Activated effector memory CD4-positive, alpha-beta T cell treated with Interleukin-2 at 50 U/mL for 16 hours (primary cell): ENCODE measurements at places on chromosomes 12 and 14.
A peak's percentile ranks its signal among the peaks of the same experiment; 100 is the strongest.

GRCh38 chr12:85394065-85394464 lies 114.0 kb downstream of the ALX1 start:
- no peak for DNase-seq

DNA sequence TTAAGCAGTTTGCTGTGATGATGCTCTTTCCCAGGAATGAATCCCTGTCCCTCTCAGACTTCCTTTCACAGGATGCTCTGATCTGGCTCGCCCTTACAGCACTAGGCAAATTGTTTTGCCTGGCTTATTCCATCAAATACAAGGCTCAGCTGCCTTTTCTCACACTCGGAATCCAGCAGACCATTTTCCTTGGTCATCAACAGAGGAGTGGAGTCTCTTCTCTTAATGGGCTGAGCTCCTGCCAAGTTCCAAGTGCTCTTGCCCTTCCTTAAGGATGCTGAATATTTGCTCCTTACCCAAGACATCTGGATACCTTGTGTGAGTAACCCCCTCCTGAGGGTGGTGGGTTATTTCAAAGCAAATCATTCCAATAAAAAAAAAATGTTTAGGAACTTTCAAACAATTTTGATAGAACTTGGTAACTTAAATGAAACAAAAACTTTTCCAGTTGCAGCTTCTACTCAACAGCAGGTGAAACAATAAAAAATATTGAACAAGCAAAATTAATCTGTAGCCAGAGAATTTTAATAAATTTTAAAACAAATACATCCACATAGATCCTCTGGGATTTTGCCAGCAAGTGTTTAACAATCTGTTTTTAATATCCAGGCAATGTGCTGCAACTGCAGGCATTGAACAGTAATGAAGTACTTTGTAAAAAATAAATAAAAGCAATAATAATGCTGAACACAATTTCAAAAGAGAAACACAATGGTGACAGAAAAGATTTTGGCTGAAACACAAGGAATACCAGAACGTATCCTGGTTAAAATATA lies 264.0 kb upstream of the FAR2 start:
- no peak for DNase-seq

- no peak for DNase-seq
Measured at GRCh38 chr14:95140060-95140858, 17.1 kb downstream of the DICER1 start.

DNA sequence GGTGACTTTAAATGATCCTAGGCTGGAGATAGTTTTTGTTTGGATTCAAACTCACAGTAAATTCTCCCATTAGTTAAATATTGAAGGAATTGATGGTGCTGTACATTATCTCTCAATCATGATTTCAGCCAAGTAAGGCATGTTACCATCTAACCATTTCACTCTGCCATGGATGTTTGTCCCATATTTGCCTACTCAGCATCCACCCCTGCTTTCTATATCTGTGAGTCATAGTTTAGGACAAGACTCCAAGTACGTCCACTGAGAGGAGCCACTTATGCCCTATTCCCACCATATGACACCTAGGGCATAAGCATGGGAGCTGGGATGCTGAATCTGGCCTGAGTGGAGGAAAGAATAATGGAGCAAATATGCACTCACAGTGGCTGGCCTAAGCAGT lies 155.2 kb downstream of the RPL10L start:
- no peak for DNase-seq

DNA sequence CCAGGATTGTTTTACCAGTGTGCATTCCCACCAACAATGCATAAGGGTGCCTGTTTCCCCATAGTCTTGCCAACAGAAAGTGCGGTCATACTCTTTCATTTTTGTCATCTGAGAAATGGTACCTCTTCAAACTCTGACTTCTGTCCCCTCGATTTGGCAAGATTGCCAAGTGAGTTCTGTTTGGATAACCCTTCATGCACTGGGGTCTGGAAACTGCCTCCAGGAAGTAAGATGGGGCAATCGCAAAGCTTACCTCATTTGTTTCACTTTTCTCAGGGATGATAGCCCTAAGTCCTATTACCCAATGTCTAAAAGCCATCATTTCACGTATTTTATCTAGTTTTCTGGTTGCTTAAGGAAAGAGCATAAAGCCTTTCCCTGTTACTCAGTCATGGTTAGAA lies 28.6 kb upstream of the NR1H4 start:
- DNase-seq = no peak

DNA sequence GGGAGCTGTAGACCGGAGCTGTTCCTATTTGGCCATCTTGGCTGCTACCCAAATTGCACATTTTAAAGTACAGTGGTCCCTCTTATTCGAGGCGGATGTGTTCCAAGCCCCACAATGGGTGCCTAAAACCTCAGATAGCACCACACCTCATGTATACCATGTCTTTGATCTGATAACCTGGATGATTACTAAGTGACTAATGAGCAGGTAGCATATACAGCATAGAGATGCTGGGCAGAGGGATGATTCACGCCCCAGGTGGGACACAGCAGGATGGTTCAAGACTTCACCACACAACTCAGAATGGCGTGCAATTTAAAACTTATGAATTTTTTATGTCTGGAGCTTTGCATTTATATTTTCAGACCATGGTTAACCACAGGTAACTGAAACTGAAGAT lies 255.0 kb downstream of the AKAP6 start:
- DNase-seq = no peak

- no peak for DNase-seq
Measured at GRCh38 chr14:54788701-54789100, 113.9 kb downstream of the GCH1 start.

GRCh38 chr12:50055831-50056638 lies 1.4 kb upstream of the ASIC1 start:
- DNase-seq = peak; percentile 40

- no peak for DNase-seq
Measured at GRCh38 chr14:60356906-60357550, 108.0 kb downstream of the PPM1A start.

DNA sequence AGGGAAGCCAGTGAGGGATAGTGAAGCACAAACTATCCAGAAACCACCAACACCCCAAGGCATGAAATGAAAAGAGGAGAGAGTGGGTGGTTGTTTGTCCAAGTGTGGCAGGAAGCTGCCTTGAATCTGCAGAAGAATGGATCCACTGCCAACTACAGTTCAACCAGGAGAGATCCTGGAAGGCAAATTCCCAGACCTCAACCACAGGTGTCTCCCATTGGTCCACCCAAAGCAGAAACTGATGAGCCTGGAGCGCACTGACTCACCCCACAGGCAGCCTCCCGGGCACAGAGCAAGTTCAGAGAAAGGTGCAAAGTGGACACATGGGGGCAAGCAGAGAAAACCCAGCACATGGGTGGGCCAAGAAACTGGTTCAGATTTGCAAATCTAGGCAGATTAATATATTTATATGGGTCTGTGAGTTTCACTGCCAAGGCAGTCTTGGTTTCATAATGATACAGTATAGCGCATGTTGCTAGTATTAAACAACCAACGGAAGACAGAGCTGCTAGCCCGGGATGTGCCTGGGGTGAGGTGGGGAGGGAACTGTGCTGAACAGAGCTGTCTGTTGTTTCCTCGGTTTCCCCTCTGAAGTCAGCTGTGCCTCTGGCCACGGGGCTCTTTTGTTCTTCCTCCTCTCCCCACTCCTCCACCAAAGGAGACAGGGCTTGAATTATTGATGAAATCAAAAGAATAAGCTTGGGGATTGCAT lies 416.2 kb upstream of the CCDC196 start:
- no peak for DNase-seq

DNA sequence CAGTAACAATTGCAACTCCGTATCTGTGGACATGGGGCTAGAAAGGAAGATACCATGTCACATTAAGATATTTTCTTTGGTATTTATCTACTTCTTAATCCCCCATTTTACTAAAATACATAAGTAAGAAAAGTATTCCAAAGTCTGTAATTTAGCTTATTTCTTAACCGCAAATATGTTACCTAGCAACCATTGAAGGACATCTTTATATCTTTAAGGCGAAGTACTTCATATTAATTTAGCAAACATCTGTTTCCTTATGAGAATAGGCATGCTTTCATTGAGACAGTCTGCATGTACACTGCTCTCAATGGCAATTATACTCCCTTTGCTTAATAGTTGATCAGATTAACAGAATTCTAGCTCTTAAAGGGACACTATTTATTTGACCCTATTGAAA lies 88.8 kb downstream of the NAV3 start:
- DNase-seq = no peak

- DNase-seq = no peak
Measured at GRCh38 chr12:129269756-129270495, 416.6 kb downstream of the GLT1D1 start.

DNA sequence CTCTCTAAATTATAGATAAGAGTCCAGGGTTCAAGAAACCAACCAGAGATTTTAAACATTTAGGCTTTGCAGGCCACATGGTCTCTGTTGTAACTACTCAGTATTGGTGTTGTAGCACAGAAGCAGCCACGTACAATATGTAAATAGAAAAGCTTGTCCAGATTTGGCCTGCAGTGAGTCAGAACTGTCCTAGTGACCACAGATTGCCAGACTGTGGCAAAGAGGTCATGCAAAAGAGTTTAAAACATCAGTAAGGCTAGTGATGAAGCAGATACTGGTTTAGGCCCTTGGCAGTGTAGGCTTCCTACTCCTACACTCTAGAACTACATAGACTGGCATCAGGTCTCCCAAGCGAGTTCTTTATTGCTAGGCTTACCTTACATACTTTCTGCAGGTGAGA lies 117.6 kb upstream of the GARIN6 start:
- no peak for DNase-seq

DNA sequence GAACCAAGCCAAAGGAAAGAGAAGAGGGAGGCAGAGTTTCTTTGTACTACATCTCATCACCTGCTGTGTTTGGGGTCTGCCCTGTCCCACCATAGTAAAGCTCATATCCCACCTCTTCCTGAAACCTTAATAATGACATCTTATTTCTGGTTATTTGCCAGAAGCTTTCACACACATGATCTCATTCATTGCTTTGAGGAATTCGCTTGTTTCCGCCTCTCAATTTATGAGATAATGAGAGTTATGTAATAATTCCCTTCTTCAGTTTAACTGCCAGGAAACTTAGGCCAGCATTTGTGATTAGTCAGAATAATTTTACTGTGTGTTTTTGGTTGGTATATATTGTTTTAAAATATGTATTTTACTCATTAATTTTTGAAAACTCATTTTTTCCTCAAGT lies 205.2 kb downstream of the CACNA1C start:
- no peak for DNase-seq

DNA sequence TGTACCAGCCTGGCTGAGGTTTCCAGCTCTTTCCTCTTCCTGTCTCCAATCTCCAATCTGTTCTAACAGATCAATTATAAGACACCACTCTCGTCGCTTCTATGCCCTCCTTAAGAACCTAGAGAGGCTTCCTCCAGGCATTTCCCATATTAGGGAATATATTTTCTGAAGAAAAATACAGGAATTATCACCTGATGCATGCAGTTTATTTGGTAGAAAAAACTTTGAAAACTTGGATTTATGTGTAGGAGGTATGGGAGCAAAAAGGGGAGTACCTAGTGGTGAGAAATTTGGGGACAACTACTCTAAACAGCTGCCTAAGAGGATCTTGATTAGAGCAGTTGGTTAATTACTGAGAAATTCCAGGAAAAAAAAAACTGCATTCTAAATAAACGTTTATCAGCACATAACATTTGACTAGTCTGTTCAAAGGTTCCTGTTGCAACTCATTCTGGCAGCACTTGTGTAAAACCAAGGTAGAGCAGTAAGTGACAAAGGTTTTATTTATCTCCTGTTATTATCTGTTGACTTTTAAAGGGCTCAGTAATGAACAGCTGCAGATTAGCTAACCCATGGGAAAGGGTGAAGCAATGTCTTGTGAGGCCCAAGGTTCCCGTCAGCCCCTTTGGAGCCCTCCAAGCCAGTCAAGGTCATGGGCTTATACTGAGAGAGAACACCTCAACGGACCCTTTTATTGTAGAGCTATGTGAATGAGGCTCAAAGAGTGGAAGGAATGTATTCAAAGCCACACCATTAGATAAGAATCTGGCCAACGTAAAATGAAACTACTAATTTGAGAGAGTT lies 36.4 kb upstream of the NR1H4 start:
- no peak for DNase-seq

DNA sequence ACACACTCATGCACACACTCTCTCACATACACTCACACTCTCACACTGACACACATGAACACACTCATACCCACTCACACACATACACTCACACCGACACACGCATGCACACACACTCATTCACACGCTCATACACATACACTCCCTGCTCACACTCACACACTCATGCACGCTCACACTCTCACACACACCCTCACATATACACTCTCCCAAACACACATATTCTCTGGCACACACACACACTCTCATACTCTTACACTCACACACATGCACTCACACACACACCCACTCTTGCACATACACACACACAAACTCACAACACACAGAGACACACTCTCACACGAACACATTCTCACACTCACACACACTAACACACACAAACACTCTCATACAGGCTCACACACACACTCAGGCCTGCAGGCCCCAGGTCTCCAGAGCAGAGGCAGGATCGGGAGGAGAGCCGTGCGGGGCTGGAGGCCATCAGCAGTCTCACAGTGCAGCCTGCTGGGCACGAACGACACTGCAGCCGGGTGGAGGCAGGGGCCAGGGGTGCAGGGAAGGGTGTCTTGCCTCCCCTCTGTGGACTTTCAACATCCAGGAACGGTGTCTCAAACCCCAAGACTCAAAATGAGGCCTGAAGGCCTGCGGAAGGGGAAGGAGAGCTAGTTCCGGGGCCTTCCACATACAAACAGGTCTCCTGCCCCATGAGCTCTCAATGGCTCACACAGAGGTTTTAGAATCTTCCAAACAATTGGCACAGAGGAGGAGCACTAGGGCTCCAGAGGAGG lies 148.7 kb downstream of the ANO2 start:
- DNase-seq = no peak

DNA sequence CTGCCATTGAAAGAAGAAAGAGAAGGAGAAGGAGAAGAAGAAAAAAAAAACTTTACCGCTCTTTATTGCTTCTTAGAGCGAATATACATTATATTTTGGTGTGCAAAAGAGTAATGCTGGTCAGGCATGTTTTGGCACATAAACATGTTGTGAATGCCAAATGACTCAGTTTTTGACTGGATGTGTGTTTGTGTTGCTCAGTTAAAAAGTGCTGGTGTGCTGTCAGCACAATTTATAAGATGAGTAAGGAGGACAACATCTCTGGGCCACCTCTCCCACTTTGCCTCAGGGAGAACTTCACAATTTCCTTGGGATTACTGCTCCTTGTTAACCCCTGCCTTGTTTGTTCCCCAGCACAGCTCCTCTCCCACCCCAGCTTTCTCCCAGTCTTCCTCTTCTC lies 584.8 kb downstream of the ETNK1 start:
- no peak for DNase-seq

DNA sequence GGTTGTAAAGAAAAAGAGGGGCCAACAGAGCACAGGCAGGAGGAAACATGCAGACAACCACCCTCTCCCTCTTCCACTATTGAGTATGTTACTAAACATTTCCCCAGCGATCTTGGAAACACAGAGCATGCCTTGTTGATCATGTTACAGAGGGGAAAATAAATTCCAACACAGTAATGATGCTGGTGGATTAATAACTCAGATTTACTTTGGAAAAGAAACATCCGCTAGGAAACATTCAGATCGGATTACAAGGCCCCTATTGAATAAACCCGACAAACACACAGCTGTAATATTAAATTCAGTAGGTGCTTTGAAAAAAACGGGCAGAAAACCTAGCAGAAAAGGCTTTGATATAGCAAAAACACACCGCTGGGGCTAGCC lies 5.4 kb downstream of the BMP4 start:
- no peak for DNase-seq
